ENCODE measurements at places on chromosomes 7 and 10.

DNA sequence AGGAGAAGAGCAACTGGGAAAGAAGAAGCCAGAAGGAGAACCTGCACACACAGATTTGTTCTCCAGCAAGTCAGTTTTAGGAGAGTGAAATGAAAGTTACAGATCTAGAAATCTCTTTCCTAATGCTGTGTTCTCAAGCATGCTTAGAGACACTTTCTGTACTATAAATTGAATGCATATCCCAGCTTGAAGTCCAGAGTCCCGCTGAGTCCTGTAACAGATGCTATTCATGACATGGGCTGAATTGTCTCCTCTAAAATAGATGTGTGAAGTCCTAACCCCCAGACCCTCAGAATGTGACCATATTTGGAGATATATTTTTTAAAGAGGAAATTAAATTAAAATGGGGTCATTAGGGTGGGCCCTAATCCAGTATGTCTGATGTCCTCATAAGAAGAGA lies 46.9 kb upstream of the GJD4 start:
- DNase-seq: no peak

DNA sequence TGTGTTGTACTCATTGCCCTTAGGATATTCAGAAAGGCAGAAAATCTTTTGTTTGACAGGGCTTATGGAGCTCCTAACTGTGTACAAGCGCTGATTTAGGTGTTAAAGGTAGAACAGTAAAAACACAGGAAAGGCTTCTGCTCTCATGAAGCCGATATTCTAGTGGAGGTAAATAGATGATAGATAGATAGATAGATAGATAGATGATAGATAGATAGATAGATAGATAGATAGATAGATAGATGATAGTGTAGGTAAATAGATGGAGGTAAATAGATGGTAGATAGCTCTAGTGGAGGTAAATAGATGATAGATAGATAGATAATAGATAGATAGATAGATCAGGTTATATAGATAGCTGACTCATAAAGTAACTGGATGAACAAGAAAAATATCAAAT lies 39.4 kb upstream of the NPY start:
- DNase-seq: no peak

DNA sequence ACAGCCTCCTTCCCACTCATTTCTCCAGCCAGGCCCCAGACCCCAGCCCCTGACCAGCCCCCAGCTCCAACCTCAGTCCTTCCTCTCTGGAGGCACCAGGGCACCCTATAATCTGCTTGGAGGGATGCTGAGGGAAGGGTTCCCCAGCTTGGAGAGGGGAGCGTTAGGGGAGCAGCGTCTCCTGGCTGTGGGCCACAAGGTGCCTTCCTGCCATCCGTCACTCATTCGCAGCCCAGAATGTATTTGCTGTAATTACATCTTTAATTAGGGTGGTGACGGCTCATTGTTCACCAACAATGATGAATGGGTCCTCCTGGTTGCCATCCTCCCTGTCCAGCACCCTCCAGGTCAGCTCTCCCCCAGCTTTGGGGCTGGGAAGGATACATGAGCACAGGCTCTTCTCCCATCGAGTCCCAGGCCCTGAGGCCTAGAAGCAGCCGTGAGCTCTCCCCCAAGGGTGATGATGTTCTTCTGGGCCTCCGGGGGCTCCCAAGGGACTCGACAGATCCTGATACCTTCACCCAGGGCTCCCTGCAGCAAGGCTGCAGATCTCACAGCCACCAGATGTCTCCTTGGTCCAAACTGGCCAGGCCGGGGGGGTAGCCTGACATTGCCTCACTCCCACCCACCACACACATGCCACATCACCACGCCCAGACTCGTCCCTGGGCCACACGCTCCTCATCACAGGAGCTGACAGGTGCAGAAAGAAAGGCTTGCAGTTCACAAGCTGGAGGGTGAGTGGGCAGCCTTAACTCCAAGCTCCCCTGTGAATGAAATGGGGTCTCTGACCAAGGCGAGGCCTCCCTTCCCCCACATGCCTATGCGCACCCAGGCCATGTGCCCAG lies 26.8 kb downstream of the POLL start:
- DNase-seq: no peak

- DNase-seq: no peak
Observed at GRCh38 chr7:45890902-45891461, 2.7 kb downstream of the IGFBP1 start.

DNA sequence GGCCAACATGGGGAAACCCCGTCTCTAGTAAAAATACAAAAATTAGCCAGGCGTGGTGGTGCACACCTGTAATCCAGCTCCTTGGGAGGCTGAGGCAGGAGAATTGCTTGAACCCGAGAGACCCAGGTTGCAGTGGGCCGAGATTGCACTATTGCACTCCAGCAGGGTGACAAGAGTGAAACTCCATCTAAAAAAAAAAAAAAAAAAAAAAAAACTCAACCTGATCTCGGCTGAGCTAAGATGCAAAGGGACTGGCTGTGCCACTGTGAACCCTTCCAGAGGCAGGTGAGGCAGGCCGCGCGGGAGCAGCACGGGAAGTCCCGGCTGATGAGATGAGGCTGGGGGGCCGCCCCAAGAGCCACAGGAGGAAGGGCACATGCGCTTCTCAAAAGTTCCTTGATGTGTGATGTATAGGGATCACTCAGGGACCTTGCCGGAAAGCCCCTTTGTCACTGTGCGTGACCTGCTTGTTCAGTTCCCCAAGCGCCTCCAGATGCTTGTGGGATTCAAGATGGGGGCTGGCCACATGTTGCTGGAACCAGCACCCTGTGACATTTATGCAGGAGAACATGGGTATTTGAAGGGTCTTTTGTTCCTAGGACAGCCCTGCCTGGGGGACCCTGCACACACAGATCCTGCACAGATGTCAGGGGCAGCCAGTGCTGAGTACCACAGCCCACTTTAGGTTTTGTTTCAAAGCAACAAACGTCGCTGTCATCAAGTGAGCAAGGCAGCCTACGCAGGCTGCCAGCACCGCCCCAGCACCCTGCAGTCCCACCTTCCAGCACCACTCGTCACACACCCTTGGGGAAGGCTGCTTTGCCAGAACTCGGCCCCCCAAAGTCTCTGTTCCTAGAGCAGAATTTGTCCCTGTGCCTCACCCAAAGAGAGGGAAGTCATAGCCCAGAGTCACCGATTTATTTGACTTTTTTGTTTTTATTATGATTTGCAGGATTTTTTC lies 74.8 kb upstream of the SH2B2 start:
- DNase-seq: no peak

DNA sequence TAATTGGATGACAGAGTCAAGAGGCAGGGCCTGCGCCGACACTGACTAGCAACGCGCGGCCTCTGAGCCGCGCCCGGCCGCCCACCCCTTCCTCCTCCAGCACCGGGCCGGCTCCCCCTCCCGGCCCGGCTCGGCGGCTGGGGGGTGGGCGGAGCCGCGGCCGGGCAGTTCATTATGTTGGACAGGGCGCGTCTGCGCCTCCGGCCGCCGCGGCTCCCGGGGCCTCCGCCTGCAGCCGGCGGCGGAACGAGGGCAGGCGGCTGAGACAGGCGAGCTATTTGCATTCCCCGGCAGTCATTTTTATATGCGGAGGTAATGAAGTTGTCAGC lies 106.7 kb downstream of the SNX10 start:
- DNase-seq: no peak

- no peak for DNase-seq
Observed at GRCh38 chr7:149882248-149883047, 8.7 kb downstream of the ATP6V0E2 start.

DNA sequence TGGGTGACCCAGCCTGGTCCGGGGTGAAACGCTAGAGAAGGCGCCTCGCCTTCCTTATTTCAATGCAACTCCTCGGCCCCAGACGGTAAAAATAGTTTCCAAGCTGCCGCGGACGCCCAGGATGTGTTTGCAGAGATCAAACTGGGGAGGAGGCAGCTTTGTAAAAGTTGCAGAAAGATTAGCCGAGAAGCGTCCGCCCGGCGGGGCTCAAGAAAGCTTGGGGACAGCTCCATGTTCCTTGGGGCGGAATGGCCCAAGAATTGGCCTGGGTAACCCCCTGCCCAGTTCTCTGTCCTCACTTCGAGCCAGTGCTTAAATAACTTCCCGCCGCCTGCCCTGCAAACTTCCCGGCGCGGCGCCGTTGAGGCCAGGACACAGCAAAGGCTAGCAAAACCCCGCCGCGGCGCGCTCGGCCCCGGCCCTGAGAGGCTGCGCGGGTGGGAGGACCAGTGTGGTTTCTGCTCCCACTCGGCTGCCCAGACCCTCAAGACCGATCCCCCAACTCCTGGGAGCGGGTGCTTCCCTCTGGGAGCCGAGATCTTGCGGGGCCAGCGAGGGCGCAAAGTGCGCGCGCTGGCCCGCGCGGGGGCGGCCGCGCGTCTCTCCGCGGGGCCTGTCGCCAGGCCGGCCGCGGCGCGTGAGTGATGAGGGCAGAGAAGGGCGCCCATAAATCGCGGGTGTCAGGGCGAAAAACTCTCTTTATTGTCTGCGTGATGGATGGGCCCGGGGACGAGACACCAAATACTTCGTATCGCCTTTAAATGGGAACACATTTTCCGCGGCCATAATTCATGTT lies 6.3 kb upstream of the ZNF503 start:
- no peak for DNase-seq

DNA sequence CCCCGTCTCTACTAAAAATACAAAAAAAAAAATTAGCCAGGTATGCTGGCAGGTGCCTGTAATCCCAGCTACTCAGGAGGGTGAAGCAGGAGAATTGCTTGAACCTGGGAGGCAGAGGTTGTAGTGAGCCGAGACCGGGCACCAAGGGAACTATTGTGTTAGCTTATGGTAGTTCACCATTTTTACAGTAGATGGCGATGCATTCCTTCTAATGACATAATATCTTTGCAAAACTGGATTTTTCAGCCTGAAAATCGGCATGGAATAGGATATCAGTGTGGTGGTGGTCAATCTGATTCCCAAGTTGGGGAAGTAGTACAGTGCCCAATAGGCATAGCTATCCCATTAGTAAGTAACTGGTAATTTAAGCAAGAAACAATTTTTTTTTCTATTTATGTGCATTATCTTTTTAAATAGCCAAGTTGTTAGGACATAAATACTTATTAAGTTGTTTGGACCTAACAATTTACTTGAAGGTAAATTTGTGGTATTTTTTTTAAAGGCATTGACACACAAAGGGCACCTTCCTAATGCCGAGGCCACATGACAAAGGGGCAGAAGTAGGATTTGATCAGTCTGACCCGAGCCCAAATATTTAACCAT lies 17.6 kb upstream of the IMPDH1 start:
- DNase-seq: no peak

- no peak for DNase-seq
Observed at GRCh38 chr7:26949319-26949718, 84.9 kb upstream of the SKAP2 start.

- DNase-seq: no peak
Observed at GRCh38 chr7:42235741-42236161, 1.3 kb downstream of the GLI3 start.

GRCh38 chr10:80487791-80488538 lies 33.9 kb downstream of the TSPAN14 start:
- no peak for DNase-seq

GRCh38 chr10:8269976-8270375 lies 215.5 kb downstream of the GATA3 start:
- DNase-seq: no peak

GRCh38 chr10:77648472-77648871 lies 10.9 kb upstream of the KCNMA1 start:
- DNase-seq: no peak

DNA sequence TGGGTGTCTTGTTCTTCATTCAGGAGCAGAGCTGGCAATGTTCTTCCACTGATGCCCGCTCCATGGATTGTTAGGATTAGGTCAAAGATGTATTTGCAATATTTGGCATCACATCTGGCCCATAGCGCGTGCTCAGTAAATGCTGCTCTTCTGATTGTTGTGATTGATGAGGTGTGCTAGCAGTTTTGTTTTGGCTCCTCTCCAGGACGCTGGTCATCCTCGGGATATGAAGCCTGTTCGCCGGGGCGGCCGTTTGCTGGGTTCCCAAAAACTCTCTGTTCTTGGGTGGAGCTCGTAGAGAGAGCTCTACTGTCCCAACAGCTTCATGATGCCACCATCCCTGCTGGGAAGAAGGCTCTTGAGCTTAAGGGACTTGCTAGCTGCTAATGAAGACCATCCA lies 96.9 kb downstream of the XRCC2 start:
- DNase-seq: no peak

DNA sequence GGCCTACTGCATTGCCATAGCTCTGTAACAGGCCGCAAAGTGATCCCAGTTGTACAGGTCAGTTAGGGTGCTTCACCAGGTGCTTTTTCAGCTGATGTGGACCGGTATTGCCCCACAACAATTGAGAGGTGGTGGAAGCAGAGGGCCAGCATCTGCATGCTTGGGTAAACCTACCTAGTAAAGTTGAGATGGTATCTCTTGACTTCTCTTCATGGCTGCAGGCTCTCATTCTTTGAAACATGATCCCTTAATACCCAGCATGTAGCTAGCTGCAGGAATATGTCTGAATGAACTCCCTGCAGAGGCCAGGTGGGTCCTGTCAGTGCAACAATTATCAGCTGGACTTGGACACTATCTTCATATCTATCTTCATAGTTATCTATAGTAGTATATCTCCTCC lies 60.7 kb upstream of the CCDC6 start:
- DNase-seq: no peak

DNA sequence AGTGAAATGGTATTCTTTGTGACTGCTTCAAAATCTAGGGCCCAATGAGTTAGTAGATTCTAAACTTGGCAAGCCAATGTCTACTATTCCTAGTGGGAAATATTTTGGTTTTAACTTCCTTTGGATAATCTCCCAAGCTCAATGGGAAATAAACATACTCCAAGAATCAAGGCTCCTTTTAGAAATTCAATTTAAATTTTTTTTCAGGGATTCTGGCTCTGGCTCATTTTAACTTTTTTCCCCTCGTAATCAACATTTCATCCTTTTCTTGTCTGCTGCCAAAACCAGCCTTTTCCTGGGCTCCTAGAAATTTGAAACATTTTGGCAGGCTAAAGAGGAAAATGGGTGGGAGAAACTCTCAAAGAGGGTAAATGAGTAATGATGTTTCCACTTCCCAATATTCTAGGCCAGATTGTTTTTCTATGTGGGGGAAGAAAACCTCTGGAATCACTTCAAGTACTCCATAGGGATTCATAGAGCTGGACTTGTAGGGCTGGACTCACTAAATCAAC lies 85.6 kb upstream of the AGR3 start:
- no peak for DNase-seq

- DNase-seq: no peak
Observed at GRCh38 chr7:2511769-2512168, 7.8 kb upstream of the LFNG start.

Measured in cortex of kidney (tissue), 1 donor.